Activated CD4-positive, alpha-beta T cell treated with anti-CD3 and anti-CD28 coated beads, Interleukin-2, amount 50 U/mL, for 4 hours (primary cell): ENCODE measurements at places on chromosomes 7 and 10.

- no peak for DNase-seq
Measured at GRCh38 chr7:155344270-155344617, 46.6 kb downstream of the INSIG1 start.

DNA sequence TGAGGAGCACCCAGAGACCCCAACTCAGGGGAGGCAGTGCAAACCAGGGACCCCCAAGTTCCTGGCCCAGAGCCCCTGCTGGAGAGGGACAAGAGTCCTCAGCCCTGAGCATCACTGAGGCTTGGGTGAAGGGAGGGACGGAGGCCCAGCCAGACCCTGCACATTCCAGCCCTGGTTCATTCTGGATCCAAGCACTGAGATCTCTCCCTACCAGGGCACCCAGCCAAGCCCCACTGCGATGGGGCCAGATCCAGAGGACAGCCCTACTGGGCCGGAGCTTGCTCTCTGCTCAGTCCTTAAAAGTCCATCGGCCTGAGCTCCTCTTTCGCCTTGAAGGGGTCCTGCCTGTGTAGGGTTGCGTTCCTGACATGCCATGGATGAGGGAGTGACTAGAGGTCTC, 40.5 kb upstream of the RABGEF1 start:
- no peak for DNase-seq

GRCh38 chr7:27684491-27684890, 21.8 kb upstream of the HIBADH start:
- no peak for DNase-seq

- DNase-seq, result no peak
Measured at GRCh38 chr10:77391605-77392235, 245.9 kb downstream of the KCNMA1 start.

DNA sequence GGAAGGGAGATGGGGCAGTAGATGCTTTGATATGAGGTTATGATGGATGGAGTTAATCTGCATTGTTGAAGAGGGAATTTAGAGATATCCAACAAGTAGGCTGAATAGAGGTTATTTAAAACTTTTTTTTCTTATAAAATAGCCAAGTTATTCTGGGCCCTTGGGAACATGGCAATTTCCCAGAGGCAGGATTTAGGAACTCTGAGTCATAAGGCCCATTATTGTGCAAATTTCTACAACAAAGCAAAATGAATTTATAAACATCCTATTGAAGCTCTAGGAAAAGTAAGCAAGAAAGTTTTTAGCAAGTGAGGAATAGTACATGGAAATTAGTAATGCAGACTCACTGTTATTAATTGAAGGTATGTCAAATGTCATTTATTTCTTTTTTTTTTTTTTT, 160.9 kb upstream of the NPY start:
- no peak for DNase-seq

- DNase-seq, result no peak
Measured at GRCh38 chr7:91533996-91534395, 269.8 kb downstream of the FZD1 start.

DNA sequence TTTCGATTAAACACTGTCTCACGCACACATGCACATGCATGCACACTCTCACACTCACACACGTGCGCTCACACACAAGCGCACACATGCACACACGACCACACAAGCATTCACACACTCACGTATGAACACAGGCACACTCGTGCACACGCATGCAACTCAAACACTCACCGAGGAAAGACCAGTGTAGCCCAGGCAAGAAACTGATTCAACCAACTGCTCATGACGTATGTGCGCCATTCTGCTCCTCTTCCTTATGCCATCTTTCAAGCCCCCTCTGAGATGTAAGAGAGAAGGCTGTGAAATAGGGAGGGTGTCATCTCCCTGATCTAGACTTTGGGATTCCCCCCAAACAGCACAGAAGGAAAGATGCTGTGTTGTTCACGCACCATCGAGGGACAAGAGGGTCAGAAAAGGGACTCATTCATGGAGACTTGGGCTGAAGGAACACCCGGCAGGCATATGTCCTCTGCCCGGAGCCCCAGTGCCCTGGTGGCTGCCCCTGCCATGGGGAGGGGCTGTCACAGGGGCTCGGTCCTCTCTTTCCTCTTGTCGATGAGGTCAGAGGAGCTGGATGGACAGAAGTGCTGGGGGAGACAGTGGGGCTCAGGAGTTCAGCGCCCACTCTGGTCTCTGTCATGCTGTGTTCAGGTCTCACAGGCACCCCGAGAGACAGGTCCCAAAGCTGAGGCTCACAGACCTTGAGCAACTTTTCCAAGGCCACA, 130.1 kb upstream of the SHH start:
- no peak for DNase-seq

DNA sequence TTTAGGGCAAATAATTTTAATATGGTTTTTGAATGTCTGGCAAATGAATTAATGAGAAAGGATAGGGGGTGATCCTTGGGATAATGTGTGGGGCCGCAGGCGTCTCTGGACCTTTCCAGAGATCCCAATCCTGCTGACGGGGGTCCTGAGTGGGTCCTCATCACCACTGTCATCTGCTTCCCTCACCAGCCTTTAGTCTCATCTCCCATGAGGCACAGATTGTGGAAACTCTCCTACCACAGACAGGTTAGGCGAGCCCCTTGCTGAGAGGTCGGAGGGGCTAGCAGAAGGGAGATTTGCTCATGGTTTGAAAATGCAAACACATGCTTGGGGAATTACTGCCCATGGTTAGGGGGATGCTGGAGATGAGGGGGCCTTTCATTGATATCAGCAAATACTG, 484.6 kb downstream of the RPS24 start:
- DNase-seq, result no peak

- no peak for DNase-seq
Measured at GRCh38 chr7:140417456-140418155, 13.7 kb downstream of the RAB19 start.

GRCh38 chr7:70410134-70410750, 721.7 kb upstream of the GALNT17 start:
- DNase-seq, result no peak

- DNase-seq, result no peak
Measured at GRCh38 chr10:118668228-118668952, 72.9 kb upstream of the PRLHR start.

GRCh38 chr10:78182841-78183240, 149.2 kb downstream of the RPS24 start:
- DNase-seq, result no peak

GRCh38 chr10:97718178-97718577, 4.6 kb downstream of the MARVELD1 start:
- no peak for DNase-seq

DNA sequence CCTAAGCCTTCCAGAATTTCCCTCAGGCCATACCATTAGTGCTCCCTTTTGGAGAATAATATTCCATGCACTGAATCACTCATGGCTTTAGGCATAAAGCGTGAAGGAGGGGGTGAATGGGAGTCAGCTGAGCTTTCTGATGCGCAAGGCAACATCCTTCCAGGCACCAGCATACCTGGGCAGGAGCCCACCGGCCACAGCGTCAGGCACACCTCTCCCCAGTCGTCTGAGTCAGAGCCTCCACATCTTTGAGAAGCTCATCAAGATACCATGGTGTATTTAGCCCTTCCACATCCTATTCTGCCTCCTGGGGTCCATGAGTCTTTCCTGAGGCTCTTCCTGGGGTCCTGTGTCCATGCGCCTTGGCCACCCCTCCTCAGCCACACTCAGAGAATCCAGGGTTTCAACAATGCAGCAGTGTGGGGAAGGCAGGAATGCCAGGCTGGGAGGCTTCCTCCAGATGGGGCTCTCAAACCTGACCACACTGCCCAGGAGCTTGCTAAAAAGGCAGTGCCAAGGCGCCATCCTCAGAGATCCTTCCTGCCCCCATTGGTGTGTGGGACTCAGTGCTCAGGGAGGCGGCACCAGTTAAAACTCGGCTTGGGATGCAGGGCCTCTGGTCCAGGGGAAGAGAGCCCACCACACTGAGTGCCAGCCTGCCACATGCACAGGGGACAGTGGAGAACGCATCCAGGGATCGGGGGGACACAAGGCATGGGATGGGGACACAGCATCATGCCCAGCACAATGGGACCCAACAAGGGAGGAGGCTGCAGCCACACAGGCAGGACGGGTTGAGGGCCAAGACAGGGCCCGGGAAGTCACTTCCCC, 31.6 kb downstream of the RASGEF1A start:
- no peak for DNase-seq

DNA sequence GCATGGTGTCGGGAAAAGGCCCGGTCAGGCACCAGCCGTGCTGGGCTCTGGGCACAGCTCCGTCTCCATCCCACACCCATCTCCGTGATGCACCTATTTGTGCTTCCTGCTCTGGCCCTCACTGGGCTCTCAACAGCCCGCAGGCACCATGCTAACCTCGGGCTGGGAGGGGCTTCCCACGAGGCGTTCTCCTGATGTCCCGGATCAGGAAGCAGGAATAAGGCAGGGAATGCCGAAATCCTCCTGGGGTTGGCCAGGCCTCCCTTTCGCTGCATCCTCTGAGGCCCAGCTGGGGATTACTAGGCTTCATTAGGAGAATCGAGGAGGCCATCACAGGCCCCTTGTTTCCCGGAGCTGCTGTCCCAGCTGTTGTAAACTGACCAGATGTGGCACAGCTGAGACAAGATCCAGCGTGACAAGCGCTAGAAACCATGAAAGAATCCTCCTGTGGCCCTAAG, 72.0 kb downstream of the FAM53B start:
- DNase-seq, result no peak

GRCh38 chr7:18653381-18654155, 158.0 kb downstream of the HDAC9 start:
- no peak for DNase-seq

DNA sequence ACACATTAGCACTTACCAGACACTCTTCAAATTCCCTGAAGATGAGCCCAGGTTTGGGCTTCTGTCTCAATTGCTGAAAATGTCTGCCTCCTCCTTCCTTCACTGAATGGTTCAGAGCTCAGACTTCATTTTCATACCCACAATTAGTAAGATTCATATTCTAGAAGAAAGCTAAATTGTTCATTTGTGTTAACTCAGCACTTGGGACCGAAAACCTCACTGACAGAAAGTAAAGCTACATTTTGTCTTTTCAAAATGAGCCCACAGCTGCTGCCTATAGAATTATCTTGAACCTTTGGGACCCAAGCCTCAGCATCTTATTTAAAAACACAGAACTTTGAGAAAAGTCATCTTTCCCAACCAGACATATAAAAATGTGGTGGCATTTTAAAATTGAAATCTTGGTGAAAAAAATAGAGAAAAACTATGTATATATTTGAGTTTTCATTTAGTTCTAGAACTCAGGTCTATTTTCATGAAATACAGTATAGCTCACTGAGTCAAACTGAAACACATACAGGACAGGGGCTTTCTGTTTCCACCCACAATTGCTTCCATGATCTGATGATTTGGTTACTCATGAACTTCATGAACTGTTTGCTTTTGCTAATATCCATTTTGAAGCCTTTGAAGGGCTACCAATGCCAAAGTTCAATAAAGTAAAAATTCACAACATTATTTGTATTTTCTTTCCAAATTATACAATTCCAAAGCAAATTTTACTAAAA, 119.1 kb upstream of the PFKP start:
- DNase-seq, result no peak
